ENCODE measurements at places on chromosomes 2 and 18. TPM values are rescaled to one million over a fixed set of nuclear protein-coding genes. Genes with fewer than 3 reads are reported as not detected.
A peak's percentile ranks its signal among the peaks of the same experiment; 100 is the strongest.

DNA sequence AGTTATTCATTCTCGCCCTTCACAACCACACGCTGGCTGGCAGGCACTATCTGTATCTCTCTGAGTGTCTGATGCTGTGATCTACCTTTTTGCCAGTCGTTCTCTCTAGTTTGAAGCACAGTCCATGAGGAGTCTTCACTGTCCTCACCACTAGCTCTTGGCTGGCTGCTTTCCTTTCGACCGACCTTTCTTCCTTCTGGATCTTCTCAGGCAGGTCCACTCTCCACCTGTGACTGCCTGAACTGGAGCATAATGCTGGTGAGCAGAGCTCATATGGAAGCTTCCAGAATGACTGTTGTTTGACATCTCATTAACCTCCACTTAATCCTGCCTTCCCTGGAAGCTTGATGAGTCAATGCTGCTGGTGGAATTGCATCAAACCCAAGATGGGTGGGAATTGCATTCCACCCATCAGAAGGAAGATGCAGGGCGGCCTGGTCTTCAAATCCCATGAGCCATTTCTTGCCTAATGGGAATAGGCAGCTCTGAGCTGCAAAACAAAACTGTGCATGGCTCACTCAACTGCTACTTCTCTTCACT is 283.5 kb upstream of the HDAC4 start:
- DNase-seq: no peak

DNA sequence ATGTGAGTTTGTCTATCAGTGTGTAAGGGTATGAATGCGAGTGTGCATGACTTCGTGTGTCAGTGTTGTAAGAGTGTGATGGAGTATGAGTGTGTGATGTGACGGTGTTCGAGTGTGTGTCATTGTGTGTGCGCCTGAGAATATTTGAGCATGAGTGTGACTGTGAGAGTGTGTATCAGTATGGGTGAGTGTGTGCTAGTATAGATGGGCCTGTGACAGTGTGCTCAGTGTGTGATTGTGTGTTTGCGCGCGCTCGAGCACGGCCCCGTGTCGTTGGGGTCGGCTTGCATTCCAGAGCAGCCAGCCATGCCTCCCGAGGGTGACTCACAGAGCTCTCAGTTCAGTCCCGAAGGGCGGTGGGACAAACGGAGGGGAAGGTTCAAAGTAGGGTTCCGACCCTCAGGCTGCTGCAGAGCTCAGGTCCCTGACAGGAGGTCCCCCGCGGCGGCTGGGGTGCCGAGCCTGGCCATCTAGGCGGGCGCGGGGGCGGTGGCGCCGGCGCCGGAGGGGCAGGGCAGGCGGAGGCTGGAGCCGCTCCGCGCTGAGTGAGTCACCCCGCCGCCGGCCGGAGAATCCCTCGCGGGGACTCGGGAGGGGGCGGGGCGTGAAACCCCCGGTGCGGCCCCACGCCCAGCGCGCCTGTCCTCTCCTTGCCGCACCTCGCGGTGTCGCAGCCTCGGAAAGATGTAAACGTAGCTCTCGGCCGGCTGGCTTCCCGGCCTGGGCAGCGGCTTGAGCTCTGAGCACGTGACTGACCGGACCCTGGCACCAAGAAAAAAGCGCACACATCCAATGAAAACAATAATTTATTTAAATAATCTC is 3.8 kb downstream of the DLX2 start:
- peak; percentile 37 for DNase-seq

DNA sequence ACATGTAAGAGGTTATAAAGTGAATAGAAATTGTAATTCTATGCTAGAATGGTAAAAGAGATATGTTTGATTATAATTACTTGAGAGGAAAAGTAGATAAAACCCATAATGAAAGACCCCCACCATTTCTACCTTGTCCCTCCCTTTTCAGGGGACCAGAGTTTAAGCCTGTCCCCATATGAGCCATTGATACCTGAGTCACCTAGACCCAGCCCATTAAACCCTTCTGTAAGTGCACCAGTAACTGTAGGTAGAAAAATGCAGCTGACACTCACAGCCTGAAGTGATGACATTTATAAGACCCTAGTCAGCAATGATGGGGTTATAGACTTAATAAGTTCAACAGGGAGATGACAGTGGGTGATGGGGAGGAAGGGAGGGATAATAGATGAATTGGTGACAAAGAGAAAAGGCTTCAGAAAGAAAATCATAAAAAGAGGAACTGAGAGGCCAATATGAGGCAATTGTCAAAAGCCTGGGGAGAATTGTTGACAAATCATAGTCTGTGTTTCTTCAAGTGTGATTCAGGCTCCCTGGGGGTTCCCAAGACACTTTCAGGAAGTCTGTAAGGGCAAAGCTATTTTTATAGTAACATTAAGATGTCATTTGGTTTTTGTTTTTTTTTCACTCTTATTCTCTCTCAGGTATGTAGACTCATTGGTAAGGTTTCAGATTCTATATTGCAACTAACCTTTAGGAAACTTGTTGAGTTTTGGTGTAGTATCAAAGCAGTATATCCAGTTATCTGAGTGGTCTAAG is 544.2 kb downstream of the SATB2 start:
- DNase-seq: no peak

Gene IL36A
- total RNA-seq: not detected

GRCh38 chr18:45321520-45321919 is 293.8 kb upstream of the SLC14A2 start:
- no peak for DNase-seq

GRCh38 chr2:1499033-1499795 is 86.0 kb downstream of the TPO start:
- DNase-seq: no peak

DNA sequence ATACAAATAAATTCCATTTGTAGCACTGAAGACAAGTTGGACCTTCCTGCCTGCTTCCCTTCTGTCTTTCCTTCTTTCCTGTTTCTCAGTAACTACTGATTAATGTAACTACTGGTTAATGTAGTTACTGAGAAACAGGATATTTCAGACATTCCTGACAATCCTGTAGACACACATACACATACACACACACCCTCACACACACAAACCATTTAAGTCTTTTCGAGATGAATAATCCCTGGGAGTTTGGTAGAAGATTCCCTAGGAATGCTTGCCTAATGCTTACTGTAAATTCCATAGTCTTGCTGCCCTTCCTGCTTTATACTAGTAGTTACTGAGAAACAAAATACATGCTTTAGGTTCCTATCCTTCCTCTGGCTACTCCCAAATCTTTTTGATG is 83.9 kb downstream of the PIK3C3 start:
- peak; percentile 87 for DNase-seq

All from fibroblast of villous mesenchyme (primary cell).